Activated gamma-delta T cell treated with Interleukin-2 at 50 U/mL for 16 hours (primary cell): ENCODE measurements at places on chromosomes 3 and 15.

- DNase-seq = no peak
Observed at GRCh38 chr15:99130765-99131440, 26.0 kb downstream of the SYNM start.

DNA sequence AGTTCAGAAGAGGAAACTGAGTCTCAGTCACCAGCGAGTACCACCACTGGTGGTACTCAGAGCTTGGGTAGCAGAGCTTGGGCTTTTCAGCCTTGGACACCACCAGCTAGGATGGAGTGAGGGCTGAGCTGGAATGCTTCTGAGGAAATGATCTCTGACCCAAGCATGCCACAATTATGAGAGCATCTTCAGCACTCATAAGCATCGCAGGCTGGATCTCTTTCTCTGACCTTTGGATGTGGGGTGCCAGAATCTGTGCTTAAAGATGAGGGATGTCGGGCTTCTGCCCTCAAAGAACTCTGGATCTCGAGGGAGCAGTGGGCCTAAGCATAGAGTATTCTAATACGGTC, 36.4 kb downstream of the ZNF710 start:
- no peak for DNase-seq

DNA sequence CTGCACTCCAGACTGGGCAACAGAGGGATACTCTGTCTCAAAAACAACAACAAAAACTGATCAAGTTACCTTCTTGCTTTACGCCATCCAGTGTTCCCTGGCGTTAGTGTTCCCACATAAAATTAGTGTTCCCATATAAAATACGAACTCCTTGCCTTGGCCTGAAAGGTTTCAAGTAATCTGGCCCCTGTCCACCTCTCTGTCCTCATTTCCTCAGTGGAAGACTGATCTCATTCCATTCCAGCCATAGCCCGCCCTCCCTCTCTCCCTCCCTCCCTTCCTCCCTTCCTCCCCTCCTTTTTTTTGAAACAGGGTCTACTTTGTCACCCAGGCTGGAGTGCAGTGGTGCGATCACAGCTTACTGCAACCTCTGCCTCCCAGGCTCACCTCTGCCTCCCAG, 2.8 kb upstream of the CAND2 start:
- DNase-seq = no peak

GRCh38 chr15:68413363-68414205, 18.4 kb downstream of the ITGA11 start:
- no peak for DNase-seq

DNA sequence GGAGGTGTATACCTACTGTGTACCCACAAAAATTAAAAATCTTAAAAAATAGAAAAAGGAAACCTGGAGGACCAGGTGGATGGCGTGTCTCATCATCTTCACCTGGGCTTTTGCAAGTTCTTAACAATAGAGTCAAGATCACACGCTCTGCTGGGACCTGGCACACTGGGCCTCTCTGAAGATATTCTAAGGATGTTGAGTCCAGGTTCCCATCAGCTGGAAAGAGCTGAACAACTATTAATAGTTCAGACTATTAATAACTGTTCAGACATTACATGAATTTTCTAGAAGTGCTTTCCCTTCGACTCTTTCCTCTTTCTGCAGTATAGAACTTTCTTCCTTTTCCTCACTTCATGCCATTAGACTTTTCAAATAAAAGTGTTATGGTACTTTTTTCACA, 320.2 kb upstream of the IL12A start:
- DNase-seq = no peak

DNA sequence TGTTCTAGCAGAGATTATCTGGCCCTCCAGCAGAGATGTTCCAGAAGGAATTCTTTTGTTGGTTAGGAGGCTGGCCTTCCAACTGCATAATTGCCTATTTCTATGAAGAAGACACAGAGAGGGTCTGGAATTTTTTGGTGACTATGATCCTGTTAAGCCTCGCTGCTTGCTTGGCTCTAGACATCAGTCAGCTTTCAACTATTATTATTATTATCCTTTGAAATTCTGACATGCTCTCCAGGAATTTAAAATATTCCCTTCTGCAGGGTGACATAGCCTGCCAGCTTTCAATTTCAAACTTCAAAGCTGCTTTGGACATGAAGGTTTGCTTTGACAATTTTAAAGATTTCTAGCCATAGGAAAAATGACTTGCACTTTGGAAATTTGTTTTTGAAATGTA, 26.3 kb upstream of the ZNF148 start:
- no peak for DNase-seq

GRCh38 chr15:75731248-75732151, 18.9 kb upstream of the CSPG4 start:
- DNase-seq = no peak

- DNase-seq = no peak
Observed at GRCh38 chr3:134768116-134768515, 26.9 kb upstream of the EPHB1 start.

DNA sequence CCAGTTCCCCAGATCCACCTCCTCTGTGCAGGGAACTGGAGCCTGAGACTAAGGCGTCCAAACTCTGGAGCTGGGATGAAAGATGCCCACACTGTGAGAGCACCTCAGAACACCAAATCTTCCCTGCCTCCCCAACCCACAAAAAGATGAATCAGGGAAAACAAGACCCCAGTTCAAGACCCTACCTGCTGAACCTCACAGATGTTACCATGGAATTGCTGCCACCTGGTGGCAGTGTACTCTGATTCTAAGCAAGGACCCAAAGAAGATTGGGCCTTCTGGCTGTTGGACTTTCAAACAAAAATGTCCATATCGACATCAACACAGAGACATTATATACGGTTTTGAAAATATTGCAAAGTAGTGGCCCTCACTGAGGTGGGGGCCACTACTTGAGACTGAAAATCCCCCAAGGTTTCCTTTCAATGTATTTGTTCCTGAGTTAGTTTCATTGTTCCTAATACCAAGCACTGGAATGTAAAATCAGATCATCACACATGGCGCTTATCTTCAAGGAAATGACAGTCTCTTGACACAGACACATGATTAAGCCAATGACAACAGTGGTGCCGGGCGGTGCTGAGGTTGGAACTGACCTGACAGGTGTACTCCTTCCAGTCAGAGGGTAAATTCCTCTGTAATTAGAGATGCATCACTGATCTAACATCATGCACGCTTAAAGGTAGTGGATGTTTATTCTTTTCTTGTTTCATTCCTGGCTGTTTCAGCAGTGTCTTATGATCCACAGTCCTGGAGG, 67.6 kb downstream of the SLC6A11 start:
- DNase-seq = no peak

GRCh38 chr3:141942006-141942405, 65.6 kb downstream of the ATP1B3 start:
- DNase-seq = no peak

GRCh38 chr3:139546772-139547171, 7.2 kb upstream of the RBP1 start:
- no peak for DNase-seq

- no peak for DNase-seq
Observed at GRCh38 chr3:50714946-50715345, 40.2 kb downstream of the DOCK3 start.

DNA sequence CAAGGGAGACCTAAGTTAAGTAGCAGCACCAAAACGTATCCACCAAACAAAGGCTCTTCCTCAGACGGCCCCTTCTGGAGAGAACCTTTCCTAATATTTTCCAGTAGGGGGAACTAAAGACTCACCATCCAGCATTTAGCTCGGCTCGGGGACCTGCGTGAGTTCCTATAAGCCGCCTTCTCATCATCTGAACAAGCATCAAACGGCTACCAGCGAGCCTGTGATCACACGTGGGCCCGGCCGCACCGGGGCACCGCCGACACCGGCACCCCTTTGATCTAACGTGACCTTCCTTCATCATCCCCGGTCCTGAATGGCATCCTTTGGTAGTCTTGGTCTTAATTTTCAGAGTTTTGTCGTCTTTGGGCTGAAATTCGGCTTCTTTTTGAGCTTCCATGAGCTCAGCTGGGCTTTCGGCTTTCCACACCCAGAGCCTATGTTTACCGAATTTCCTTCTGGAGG, 1.4 kb upstream of the ROBO2 start:
- no peak for DNase-seq

DNA sequence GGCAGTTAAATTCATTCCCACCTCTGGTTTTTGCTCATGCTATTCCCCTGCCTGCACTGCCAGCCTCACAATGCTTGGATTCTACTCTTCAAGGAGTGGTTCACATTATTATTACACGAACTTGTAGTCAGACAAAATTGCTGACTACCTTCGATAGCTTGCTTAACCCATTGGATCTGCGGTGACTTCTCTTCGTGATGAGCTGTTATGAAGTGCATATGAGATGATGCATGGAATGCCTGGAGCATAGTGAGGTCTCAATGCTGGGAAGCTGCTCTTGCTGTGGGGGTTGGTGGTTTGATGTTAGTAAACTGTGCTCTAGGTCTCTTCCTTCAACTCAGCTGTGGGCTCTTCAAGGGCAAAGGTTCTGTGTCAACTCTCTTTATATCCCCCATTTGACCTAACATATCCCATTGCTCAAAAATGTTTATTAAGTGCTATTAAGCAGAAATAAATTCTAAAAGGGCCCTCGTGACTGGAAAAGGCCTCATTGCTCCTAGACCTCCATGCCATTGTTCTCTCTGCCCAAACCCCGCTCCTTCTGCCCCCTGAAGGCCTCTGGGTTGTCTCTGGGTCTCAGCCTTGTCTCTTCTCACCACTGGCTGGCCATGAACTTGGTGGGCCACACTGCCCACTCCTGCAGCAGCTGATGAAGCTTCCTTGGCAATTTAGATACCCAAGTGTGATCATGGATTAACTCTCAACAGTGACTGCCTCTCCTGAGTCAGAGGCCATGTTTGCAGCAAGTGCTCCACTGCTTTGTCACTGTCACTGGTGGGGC, 4.5 kb upstream of the SLCO2A1 start:
- DNase-seq = no peak

- no peak for DNase-seq
Observed at GRCh38 chr15:36815786-36816185, 236.4 kb downstream of the CDIN1 start.

GRCh38 chr3:111648991-111649579, 53.9 kb upstream of the ZBED2 start:
- no peak for DNase-seq

GRCh38 chr15:23565395-23566070, at the start of gene MKRN3:
MKRN3 (plus strand) TSS chr15:23565674; CDS start chr15:23565783, 109 bp downstream.
- DNase-seq = peak; percentile 5

DNA sequence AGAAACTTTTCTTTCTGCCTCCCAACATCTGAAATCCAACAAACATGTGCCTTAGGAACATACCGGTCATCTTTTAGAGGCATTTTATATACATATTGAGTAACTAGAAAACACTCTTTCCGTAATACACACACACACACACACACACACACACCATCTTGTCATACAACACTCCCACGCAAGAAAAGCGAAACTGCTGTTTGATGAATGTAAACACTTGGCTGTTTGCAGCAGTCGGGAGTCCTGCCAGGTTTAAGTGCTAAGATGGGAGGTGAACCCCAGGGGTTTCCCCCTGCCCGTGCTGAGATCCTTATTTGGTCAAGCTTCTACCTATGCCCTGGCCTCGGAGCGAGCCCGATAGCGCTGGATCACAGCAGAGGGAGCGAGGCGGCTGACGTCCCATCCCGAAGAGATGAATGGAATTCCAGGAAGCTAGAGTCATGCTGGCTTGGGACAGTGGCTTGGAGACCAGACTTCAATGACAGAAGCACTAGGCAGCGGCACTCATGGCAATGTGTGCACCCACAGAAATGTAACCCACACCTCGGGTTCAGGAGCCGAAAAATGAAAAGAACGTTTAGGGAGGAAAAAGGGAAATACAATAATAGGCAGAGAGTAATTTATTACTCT, 1.3 kb upstream of the THBS1 start:
- no peak for DNase-seq

GRCh38 chr3:120708408-120708807, 26.4 kb upstream of the HGD start:
- no peak for DNase-seq

DNA sequence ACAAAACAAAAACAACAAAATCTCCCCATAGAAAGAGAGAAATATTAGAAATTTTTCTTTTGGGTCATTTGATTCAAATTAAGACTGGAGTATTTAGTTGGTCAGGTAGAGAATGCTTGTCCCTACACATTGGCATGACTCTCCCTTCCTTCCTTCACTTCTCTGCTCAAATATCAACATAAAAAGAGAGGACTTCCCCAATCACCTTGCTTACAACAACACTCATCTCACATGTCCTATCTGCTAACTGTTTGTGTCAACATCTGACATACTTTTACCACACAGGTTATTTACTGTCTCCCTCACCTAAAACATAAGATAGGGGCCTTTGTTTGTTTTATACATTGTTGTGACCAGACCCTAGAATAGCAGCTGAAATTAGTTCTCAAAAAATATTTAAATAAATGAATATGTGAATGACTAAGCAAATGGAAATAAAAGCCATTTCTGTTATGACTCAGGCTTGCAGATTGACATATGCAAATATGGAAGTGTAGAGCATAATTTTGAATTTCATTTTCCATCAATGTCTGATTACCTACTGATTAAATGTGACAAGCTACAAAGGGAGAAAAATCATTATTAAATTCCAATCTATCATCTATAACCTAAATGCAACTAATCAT, 304.8 kb downstream of the CTNNB1 start:
- DNase-seq = no peak

DNA sequence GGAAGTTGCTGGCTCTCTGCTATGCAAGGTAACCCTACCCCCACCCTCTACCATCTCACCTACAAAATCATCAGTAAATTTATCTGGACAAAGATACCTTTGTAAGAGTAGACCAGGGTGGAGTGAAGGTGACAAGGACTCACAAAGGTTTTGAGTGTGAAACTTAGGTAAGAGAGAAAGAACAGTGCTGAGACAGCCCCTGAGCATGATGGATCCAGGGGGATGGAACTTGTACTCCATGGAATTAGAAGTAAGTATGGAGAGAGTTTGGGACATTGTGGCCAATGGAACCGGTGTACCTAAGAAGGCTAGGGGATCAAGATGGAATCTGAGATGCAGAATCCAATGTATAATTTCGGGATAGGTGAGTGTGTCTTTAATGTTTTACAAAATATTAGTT, 153.0 kb upstream of the NSMCE3 start:
- DNase-seq = no peak

DNA sequence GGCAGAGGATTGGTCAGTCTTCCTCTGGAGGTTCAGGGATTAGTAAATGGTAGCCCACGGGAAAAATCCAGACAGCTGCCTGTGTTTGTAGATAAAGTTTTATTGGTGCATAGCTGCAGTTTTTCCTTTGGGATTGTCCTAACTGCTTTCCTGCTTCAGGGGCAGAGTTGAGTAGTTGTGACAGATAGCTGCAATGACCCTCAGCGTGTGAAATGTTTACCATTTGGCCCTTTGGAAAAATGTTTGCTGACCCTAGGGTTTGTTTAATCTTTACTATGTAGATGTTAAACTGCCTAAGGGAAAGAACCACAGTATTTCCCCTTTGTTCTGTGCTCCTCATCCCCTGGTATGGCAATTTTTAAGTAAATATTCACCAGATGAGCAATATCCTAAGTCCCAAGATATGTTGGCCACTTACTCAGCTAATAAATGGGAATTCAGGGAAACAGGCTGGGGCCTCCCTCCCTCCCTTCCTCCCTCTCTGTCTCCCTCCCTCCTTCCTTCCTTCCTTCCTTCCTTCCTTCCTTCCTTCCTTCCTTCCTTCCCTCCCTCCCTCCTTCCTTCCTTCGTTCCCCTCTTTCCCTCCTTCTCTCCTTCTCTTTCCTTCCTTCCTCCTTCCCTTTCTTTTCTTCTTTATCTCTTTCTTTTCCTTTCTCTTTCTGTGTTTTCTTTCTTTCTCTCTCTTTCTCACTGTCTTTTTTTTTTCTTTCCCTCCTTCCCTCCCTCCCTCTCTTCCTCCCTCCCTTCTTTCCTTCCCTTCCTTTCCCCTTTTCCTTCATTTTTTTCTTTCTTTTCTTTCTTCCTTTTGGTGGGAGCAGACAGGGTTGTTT, 234.6 kb upstream of the BHLHE40 start:
- DNase-seq = no peak

- no peak for DNase-seq
Observed at GRCh38 chr3:197514786-197515355, 40.9 kb downstream of the BDH1 start.
